ENCODE measurements at places on chromosomes 4 and X.

- DNase-seq: no peak
Observed at GRCh38 chr4:177070533-177071058, 239.1 kb upstream of the NEIL3 start.

DNA sequence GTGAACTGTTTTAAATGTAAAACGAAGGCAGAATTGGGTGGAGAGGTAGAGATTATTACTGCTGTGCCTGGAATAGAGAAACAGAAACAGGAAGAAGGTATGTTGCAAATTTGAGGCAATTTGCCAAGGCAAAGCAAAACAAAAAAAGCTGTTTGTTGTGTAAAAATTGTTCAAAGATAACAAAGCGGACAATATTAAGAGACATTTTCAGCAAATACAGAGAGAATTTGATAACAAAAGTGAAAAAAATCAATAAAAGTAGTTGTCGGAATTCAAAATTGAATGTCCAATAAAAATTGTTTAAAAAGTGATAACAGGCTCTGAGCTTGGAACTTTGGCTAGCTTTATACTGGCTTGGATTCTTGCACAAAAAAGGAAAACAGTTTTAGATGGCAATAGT is 14.4 kb upstream of the SMS start:
- DNase-seq: no peak

DNA sequence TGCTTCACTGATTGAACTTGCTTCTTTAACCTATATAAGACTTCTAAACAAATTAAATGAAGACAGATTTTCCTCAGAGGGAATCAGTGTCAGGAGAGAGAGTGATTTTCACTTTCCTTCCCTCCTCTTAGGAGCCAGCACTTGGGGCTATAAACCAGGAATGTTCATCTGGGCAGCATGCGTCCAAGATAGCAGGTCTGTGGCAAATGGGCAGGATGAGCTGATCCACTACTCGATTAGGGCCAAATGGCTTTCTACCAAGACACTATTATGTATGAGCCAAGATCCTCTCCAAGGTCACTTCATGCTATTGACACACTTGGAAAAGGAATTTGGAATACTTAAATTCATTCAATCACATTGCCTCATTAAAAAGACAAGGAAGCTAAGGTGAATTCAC is 203.9 kb upstream of the GRID2 start:
- DNase-seq: no peak

DNA sequence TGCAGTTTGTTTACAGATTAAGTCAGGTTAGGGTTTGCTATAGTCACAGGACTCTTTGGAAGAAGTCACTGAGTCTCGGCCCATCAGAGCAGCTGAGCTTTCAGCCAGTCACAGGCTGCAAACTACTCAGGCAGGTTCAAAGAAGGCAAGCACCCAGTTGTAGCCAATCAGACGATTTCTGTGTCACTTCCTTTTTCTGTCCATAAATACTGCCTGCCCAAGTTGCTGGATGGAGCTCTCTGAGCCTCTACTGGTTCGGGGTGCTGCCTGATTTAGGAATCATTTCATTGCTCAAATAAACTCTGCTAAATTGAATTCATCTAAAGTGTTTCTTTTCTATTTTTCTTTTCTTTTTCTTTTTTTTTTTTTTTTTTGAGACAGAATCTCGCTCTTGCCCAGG is 7.3 kb upstream of the SH3BP2 start:
- DNase-seq: no peak

GRCh38 chr4:76729980-76730379 is 168.0 kb downstream of the SOWAHB start:
- DNase-seq: no peak

DNA sequence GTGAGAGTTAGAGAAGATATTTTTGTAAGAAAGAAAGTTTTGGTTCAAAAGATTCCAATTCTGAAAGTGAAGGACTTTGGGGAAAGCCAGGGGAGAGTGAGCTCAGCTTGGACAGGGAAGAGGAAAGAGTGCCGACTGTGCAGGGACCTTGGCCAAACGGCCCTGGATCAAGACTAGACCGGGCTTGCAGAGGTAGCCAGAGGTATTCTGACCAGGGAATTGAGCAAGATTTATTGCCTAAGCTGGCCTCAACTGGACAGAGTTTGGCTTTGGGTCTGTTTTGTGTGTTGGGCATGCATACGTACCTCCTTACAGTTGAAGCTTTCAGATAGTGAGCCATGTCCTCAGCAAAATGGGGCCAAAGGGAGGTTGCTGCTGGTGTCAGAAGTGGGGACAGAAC is 11.6 kb downstream of the PLAC1 start:
- DNase-seq: no peak

GRCh38 chrX:44903107-44903506 is 30.1 kb downstream of the KDM6A start:
- no peak for DNase-seq

GRCh38 chr4:117421706-117422105 is 336.3 kb upstream of the TRAM1L1 start:
- no peak for DNase-seq

- DNase-seq: no peak
Observed at GRCh38 chr4:184386271-184386781, 88.0 kb downstream of the IRF2 start.

DNA sequence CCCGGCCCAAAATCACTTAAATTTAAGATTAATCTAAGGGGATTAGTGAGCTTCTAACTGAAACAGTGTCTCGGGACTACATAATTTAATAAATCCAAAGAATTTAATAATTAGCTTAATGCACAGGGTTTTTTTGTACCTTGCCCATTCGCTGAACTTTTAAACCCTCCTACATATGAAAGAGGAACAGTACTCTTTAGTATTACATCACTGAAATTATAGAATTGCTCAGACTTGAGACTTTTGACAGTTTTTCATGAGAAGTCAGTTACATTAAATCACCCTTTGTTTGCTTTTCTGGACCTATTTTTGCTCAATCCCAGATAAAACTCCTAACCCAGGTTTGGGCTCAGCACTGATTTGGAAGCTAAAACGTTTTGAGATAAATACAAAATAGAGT is 2.4 kb upstream of the TADA2B start:
- no peak for DNase-seq

All from hippocampal formation (tissue), 2 donors.